Fibroblast of villous mesenchyme (primary cell): ENCODE measurements at places on chromosomes 11 and 22. TPM values are rescaled to one million over a fixed set of nuclear protein-coding genes. Genes with fewer than 3 reads are reported as not detected.

The MAPK8IP2 gene
- 0.32 and 0.43 TPM in 2 replicates for total RNA-seq

The CRYBB2 gene
- total RNA-seq: not detected in 2 replicates

The RASL10A gene
- total RNA-seq: 0.86 TPM in 1 of 2 replicates, not detected in the other

The DERL3 gene
- total RNA-seq: 0.32 and 0.86 TPM in 2 replicates

The OR51I1 gene
- under 0.01 TPM in 1 of 2 replicates, not detected in the other for total RNA-seq
